ENCODE measurements at places on chromosomes 1 and 21.

DNA sequence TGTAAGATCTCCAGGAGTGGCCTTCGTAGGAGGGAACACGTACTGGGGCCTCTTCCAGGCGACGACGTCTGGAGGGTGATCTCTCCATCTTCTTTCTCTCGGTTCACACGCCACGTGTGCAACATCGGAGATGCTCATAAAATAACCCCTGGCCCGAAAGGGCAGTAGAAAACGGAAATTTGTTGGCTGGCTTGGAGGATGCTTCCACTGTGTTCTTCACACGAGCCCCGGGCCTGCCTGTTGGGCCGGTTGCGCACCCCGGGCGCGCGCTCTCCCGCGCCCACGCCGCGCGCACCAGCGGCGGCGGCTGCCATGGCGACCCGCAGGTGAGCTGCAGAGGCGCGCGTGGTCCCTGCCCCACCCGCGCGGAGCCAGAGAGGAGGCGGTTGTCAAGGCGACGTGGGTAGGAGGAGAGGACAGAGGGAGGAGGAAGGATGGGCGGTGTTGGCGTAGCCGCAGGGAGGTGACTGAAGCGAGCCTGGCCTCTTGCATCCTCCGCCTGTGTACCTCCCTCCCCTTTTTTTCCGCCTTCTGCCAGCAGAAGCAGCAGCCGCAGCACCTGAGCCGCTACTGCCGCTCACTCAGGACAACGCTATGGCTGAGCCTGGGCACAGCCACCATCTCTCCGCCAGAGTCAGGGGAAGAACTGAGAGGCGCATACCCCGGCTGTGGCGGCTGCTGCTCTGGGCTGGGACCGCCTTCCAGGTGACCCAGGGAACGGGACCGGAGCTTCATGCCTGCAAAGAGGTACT, at the start of gene ELAPOR1:
ELAPOR1 (plus strand) TSS at position 526 of the 752 bp plus-strand sequence; CDS start at position 595, 69 bp downstream.
- peak; percentile 57 for DNase-seq

GRCh38 chr21:37684115-37684493, 232.2 kb downstream of the KCNJ6 start:
- DNase-seq = no peak

- DNase-seq = no peak
Observed at GRCh38 chr1:214066936-214067335, 79.2 kb downstream of the PROX1 start.

GRCh38 chr1:243343970-243344937, 88.4 kb downstream of the SDCCAG8 start:
- peak; percentile 73 for DNase-seq

GRCh38 chr21:36704281-36704957, 5.5 kb downstream of the SIM2 start:
- no peak for DNase-seq

DNA sequence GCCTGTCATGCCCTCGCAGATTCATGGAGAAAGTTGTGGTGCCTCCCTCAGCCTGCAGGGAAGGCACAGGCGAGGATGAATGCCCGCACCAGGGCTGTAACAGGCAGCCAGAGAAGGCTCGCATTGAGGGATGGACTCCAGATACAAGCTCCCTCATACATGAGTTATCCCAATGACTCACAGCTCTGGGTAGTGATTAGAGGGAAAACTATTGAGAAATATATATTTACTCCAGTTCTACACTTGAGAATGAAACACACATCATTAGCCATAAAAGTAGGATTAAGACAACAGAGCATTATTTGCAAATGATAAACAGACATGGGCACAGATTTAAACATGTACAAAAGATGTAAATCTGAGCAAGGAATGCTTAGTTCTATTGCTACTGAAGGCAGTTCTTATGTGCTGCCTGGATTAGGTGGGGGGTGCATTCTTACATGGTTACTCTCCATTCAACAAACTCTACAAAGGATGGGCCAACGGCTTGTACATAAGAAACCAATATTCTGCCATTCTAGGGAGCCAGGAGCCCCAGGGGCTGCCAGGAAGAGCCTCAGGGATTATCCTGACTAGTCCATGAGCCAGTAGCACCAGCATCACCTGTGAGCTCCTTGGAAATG, 97.9 kb downstream of the CSMD2 start:
- DNase-seq = no peak

GRCh38 chr1:87367549-87367948, 38.9 kb downstream of the LMO4 start:
- no peak for DNase-seq

DNA sequence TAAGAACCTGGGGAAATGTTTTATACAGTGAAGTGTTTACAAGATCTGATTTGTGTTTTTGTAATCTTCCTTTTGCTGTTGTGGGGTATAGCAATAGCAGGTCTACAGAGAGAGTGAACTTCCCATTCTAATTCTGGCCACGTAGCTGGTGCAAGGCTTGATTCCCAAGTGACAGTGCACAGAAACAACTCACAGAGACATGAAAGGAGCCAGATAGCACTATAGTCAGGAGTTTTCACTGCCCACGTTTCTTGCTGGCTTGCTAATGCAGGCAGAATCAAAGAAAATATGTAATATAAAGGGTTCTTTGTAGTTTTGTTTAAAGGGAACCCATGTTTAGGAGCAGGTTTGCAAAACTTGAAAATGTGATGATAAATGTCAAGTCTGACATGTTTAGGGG, 170.9 kb upstream of the IVNS1ABP start:
- no peak for DNase-seq

- no peak for DNase-seq
Observed at GRCh38 chr1:20370698-20371097, 80.0 kb downstream of the VWA5B1 start.

DNA sequence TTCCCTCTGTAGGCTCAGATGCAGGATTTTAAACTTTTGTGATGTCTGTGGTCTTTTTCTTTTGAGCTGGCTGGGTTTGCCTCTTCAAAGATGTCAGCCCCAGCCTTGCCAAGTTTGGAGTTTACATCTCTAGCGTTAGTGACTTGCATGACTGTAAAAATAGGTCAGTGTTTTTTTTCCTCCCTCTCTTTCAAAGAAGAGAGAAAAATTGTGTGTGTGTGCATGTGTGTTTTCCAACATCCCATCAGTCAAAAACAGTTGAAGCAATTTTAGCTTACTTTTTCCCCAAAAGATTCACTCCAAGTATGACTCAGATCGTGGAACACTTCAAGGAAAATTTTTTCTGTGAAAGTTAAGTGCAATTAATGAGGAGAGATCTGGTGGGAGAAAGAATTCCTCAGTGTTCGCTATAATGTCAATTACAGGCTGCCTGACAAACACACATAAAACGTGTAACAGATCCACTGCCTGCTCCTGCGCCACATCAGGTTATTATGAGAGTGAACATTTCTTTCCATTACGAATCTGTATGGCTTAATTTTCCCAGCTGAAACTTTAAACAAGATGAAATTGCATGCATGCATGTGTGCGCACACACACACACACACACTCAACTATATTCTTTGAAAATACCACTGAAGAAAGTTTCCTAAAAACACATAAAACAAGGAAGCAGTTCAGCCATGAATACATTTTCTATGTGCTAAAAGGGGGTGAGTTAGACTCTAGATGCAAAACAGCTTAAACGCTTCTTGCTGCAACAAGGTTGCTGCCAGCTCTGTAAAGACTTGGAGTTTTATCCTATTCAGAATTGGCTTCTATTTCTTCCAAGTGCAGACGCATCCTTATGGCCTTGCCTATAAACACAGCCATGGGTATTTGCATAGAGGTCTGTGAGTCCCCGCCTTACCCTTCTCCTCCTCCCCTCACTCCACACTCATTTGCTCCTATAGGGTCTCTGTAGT, 55.5 kb downstream of the TLR5 start:
- DNase-seq = peak; percentile 92

DNA sequence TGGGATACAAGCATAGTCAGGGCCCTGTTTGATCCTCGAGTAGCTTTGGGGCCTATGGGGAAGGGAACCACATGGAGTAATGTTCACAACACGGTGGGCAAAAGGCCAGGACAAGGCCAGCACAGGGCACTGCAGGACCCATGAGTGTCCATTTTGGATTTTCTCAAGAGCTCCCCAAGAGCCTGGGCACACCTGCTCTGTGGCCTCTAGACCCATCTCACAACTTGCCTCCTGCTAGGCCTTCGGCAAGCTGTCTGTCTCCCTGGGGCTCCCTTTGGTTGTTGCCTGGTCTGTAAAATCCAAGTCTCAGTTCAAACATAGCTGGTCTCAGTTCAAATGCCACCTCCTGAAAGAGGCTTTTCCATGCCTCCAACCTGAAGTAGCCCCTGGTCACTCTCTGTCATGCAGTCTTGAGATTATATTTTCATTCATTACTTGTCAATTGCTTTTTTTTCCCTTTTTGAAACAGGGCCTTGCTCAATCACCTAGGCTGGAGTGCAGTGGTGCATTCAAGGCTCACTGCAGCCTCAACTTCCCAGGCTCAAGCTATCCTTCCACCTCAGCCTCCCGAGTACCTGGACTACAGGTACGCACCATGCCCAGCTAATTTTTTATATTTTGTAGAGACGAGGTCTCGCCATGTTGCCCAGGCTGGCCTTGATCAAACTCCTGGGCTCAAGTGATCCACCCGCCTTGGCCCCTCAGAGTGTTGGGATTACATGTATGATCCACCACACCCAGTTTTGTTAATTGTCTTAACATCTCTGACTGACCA, 107.4 kb downstream of the MATN1 start:
- DNase-seq = no peak
